Activated CD4-positive, alpha-beta T cell treated with anti-CD3 and anti-CD28 coated beads, Interleukin-2, amount 50 U/mL, for 24 hours (primary cell): ENCODE measurements at places on chromosomes 4 and X.

- no peak for DNase-seq
Measured at GRCh38 chrX:9515489-9515888, 50.6 kb downstream of the TBL1X start.

- no peak for DNase-seq
Measured at GRCh38 chr4:6969826-6970800, 60.5 kb downstream of the TBC1D14 start.

- no peak for DNase-seq
Measured at GRCh38 chr4:79688691-79689090, 280.7 kb upstream of the GK2 start.

- no peak for DNase-seq
Measured at GRCh38 chr4:150619042-150619441, 37.1 kb downstream of the MAB21L2 start.

GRCh38 chrX:39753293-39753996 lies 344.3 kb downstream of the BCOR start:
- no peak for DNase-seq

- no peak for DNase-seq
Measured at GRCh38 chrX:102604327-102604726, 5.0 kb downstream of the ARMCX5 start.

DNA sequence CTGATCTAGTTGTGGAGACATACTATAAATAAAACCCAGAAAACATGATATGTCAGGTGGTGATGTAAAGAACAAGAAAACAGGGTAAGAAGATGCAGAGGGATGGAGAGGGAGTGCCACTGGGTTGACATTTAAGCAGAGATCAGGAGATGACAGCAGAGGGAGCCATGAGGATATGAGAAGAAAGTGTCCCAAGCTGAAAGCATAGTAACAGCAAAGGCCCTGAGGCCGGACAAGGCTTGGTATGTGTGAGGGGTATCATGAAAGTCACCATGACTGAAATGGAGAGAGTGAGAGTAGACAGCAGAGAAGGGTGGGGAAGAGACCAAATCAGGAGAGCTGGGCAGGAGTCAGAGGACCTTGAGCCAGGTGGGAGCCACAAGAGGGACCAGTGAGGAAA lies 3.4 kb downstream of the GPKOW start:
- DNase-seq: no peak

- DNase-seq: no peak
Measured at GRCh38 chr4:48190839-48191238, 56.8 kb upstream of the TXK start.

DNA sequence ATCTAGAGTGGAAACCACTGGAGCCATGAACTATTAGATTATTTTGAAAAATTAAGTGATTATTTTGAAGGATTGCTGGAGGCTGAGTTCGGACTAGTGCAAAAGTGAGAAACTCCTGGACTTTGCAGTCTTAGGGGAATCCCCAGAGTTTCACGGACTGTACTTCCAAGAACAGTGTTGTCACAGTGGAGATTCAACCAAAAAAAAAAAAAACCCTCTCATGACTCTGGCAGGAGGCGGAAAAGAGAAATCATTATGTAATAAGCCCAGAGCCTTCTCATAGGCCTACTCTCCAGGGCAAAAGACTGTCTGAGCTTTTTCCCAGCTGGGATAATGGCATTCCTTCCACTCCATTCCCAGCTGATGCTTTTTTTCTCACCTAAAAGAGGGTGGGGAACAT lies 16.8 kb upstream of the C4orf51 start:
- no peak for DNase-seq

GRCh38 chrX:51795136-51795535 lies 51.9 kb downstream of the GSPT2 start:
- DNase-seq: no peak

GRCh38 chr4:186700746-186701145 lies 22.9 kb downstream of the FAT1 start:
- no peak for DNase-seq

- DNase-seq: no peak
Measured at GRCh38 chrX:110046001-110046400, 43.1 kb downstream of the TMEM164 start.

GRCh38 chrX:44432641-44433040 lies 89.2 kb upstream of the EFHC2 start:
- no peak for DNase-seq

DNA sequence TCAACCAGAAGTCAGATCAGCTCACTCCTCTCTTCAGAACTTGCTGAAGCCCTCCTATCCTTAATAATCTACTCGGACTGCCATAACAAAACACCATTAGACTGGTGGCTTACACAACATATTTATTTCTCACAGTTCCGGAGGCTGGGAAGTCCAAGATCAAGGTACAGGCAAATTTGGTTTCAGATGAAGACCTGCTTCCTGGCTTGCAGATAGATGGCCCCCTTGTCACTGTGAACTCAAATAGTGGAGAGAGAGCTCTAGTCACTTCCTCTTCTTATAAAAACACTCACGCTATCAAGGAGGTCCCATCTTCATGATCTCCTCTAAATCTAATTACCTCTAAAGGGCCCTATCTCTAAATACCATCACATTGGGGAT lies 125.1 kb downstream of the CAMK2D start:
- DNase-seq: no peak

DNA sequence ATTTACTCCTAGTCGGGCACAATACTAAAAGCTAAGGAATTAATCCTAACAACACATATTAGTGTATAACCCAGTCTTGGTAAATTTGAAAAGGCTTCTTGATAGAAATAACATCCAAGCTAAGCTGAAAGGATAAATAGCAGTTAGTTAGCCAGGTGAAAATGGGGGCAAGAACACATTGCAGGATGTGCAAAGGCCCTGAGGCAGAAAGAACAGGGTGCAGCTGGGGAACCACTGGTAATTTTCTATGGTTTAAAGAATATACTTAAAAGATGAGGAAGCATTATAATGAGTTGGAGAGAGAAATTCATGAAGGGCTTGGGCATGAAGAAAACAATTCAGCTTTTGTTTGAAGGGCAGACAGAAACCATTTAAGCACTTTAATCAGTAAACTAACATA lies 689.0 kb downstream of the ADGRL3 start:
- no peak for DNase-seq

DNA sequence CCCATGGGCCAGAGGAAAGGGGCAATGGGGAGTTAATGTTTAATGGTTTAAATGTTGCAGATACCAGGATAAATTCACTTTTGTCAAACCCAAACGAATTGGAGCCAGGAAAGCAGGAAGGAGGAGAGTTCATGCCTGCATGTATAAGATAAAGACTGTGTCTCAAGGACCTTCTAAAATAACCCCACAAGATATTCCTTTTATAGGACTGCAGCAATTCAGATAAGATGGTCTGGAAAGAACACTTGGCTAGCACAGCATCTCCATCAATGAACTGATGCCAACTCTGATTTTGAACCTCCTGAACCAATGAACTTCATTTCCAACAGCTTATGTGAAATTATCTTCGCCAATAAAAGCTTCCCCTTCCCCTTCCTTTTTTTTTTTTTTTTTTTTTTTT lies 31.3 kb upstream of the LONRF3 start:
- DNase-seq: no peak

DNA sequence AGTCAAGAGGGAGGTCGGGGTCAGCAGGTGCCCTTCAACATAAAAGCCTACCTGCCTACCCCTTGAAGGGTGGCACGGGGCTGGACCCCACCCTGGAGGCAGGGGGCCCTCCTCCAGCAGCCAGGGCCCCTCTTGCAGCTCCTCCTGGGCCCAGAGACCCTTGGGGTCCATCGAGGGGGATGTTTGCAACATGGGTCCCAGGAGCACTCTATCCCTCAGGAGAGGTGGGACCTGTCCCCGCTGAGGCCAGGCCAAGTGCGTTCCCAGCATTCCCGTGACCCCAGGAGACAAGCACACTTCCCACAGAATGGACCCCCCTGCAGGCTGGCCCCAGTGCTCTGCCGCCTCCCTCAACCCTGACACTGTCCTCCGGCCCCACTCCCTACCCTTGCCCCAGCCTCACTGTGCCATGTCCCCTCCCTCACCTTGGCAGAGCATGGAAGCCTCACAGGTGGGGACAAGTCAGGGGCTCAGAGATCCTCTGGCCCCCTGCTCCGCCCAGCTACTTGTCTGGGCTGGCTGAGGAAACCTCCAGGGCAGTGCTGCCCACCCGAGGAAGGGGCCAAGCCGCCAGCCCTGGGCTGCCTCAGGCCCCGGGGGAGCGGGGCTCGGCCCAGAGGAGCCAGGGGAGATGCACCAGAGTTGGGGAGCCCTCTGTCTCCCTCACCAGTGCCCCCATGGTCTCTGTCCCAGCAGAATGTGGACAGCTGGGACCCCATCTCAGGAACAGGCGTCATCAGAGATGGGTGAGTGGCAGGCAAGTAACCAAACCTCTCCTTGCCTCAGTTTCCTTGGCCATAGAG lies 2.2 kb downstream of the MXD4 start:
- DNase-seq: no peak

DNA sequence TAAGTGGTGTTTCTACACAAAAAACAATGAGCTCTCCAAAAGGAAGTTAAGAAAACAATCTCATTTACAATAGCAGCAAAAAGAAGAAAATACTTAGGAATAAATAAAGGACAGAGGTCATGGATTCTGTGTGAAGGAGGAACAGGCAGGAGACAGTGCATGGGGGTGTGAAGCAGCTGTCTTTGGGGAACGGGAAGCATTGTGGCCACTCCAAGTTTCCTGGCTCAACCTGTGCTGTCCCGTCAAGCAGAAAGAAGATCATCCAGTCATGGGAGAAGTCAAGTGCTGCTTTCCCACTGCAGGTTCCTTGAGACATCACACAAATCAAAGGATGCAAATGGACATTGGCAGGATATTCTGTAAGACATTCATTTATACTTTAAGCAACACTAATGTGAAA lies 66.1 kb upstream of the MAML3 start:
- DNase-seq: no peak

GRCh38 chr4:139663561-139664138 lies 2.0 kb upstream of the MGST2 start:
- DNase-seq: no peak

- no peak for DNase-seq
Measured at GRCh38 chr4:113935190-113935589, 44.3 kb downstream of the ARSJ start.

- no peak for DNase-seq
Measured at GRCh38 chr4:184792334-184792733, 33.4 kb downstream of the ACSL1 start.

GRCh38 chr4:129254526-129254925 lies 158.6 kb downstream of the C4orf33 start:
- no peak for DNase-seq

DNA sequence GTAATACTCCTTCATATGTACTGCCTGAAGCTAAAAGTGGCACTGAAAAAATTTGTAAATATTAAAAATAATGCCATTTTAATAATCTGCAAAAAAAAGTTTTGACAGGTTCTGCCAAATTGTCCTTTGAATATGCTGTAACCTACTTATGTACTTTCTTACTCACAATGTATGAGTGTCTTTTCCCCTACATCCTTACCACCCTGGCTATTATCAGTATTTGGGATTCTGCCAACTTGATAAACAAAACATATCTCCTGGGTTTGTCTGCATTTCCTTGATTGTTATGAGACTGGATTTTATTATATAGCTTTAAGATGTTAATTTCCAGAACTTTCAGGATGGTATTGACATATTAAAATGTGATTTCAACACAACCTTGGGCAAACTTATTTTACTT lies 187.9 kb downstream of the CHM start:
- DNase-seq: no peak

DNA sequence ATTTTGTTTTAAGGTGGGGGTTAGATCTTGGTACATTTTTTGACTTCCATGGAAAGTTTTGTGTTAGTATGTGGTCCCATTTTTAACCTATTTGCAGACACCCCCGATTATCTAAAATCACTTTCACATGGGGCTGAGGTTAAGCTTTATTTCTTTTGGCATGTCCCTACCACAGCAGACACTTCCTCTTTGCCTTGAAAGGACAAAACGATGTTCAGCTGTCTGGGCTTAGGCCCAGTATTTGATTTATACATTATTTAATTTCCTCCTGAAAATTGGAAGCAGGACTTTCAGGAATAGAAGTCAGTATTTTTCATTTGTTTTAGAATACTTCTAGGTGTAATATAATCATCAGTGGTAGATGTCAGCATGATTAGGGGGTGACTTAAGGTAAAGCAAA lies 112.4 kb upstream of the SPRY1 start:
- DNase-seq: no peak

DNA sequence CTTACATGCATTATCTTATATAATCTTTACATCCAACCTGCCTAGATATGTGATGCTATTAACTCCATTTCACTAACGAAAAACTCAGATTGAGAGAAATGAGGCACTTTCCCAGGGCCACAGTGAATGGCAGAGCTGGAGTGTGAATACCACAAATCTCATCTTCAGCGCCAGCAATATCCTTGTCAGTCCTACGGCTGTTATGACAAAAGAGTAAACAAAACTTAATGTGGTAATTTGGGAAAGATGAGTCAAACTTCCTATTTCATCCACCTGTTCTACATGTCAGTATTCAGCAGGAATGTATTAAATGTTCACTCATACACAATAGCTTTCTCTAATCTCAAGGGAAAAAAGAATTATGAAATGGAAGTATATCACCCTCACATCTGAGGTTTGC lies 56.9 kb downstream of the FAT1 start:
- no peak for DNase-seq

GRCh38 chr4:169335331-169335730 lies 64.6 kb upstream of the SH3RF1 start:
- DNase-seq: no peak

DNA sequence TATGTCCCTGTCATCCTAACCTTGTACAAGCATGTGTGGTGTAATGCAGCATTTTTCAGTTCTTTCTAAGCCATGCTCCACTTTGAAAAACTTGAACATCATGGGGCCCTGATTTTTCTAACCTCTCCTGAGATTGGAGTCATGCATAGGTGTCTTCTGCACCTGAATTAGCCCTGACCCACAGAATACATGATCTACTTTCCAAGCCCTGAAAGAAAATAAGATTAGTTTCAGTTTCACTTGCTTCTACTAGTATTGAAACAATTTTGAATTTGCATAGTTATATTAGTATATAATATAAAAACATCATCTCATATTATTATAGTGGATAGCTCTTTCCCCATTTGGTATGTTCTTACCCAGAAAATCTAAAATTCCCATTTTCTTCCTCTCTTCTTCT lies 178.2 kb downstream of the HS3ST1 start:
- no peak for DNase-seq

DNA sequence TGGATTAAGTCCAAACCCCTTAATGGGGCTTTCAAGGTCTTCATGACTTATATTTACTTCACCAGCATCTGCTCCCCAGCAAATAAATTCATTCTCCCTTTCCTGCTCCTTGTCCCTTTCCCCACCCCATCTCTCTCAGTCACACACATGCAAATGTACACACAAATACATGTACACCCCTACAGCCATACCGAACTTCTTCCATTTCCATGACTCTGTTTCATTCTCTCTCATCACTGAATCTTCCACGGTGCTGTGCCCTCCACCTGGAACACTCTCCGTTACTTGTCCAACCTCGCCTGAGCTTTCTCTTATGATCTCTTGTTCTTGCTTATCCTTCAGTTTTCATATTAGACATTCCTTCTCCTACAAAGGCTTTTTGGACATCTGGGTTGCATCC lies 22.0 kb upstream of the RPA4 start:
- DNase-seq: no peak

GRCh38 chr4:176805155-176805554 lies 12.4 kb upstream of the VEGFC start:
- DNase-seq: no peak
